ENCODE measurements at places on chromosomes 2 and 18.

DNA sequence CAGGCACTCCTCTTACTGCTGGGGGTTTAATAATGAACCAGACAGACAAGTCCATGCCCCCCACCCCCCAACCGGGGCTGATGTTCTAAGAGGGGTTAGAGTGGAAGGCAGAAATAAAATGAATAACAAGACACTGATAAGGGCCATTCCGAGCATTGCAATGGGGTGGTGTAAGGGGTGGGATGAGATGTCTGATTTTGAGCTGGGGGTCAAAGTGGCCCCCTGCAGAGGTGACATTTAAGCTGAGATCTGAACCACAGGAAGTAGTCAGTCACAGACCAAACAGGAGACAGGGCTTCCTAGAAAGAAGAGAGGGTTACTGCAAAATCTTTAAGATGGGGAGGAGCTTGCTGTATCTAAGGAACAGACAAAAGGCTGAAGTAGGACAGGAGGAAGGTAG lies 180.6 kb upstream of the SH3BP4 start:
- DNase-seq = no peak

DNA sequence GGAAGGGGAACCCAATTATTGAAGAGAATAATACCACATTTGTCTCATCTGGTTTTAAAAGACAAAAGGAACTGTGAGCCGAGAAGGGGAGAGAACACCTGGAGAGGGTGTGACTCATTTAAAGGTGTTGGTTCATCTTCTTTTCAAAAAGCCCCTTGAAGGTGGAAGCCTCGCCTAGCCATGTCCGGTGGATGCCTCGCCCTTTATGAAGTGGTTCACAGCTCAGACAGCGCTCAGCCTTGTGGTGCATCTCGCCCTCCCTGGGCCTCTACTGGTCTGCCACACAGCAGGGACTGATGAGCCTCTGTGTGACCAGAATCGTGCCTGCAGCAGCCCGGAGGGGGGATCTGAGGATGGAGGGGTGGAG lies 290.0 kb upstream of the CXCR4 start:
- DNase-seq = no peak

DNA sequence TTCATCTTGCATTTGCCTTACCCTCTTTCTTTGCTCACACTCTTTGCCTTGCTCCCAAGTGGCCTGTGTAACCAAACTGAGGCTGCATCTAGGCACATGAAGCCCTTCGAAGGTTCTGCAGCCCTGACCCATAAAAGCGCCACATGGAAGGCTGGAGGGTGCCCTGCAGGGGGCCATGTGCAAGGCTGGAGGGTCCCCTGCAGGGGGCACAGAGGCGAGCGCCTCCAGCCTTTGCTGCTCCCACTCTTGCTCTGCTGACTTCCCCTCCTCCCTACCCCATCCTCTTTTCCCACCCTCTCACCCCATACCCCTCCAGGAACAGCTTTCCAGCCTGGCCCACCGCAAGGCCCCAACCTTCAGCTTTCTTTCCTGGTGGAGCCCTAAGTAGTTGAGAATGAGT lies 317.3 kb downstream of the CELF4 start:
- no peak for DNase-seq

GRCh38 chr2:20925265-20925889 lies 102.5 kb upstream of the LDAH start:
- DNase-seq = no peak

GRCh38 chr2:237616373-237616733 lies 11.0 kb upstream of the LRRFIP1 start:
- no peak for DNase-seq

Data from stimulated activated CD8-positive, alpha-beta memory T cell treated with anti-CD3 and anti-CD28 coated beads, Interleukin-4, amount 100 ng/mL, for 1 hour (primary cell).